ENCODE measurements at places on chromosomes 6 and 20. TPM values are rescaled to one million over a fixed set of nuclear protein-coding genes. Genes with fewer than 3 reads are reported as not detected.

DNA sequence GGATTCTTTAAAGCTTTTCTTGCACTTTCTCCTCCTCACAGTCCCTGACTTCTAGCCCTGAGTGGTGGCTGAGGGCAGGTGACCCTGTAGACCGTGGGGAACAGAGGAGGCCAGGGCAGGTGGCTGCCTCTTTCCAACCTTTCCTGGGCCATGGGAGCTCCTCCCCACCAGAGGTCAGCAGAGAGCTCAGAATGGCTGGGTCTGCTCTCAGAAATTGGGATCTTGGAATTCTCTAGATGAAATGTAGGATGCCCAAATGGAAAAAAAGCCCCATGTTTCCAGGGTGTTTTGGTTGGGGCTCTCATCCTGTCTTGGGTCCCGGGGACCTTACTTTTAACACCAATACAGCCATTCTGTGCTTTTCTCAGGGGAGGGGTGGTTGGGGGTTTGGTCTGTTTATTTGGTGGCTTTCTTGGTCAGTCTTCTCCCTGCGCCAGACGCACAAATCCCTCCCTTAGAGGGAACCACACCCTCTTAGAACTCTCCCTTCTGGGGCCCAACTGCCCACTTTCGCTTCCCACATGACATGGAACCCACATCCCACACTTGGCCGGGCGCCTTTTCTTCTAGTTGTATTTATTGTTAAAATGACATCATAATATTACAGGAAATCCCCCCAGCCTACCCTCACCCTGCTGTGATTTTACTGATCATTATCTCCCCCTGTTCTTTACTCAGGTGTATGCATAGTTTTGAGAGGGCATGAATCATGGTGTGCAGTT, 17.9 kb downstream of the GNAS start:
- H3K4me3 ChIP-seq = no peak overlapping the region
- no peaks in the 10 kb centered on the region for H3K27me3 ChIP-seq
- H3K36me3 ChIP-seq = no peaks in the 10 kb centered on the region
- H3K4me1 ChIP-seq = peaks cover 5% of the 10 kb centered on the region
- no peak for DNase-seq

DNA sequence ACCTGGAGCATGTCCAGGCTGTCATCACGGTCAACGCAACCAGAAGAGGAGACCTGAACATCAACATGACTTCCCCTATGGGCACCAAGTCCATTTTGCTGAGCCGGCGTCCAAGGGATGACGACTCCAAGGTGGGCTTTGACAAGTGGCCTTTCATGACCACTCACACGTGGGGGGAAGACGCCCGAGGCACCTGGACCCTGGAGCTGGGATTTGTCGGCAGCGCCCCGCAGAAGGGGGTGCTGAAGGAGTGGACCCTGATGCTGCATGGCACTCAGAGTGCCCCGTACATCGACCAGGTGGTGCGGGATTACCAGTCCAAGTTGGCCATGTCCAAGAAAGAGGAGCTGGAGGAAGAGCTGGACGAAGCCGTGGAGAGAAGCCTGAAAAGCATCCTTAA, 49.5 kb downstream of the BFSP1 start:
- no peaks in the 10 kb centered on the region for H3K27me3 ChIP-seq
- H3K27ac ChIP-seq = no peak overlapping the region
- no peaks in the 10 kb centered on the region for H3K36me3 ChIP-seq
- H3K4me3 ChIP-seq = no peak overlapping the region

- peak overlapping the region; percentile 10 for H3K27ac ChIP-seq
- H3K4me3 ChIP-seq = no peak overlapping the region
- H3K36me3 ChIP-seq = no peaks in the 10 kb centered on the region
Measured at GRCh38 chr6:16391451-16391912, 153.1 kb downstream of the GMPR start.

GRCh38 chr6:158506601-158507000, 53.3 kb upstream of the TMEM181 start:
- no peaks in the 10 kb centered on the region for H3K27me3 ChIP-seq
- no peak overlapping the region for H3K27ac ChIP-seq
- H3K4me1 ChIP-seq = no peaks in the 10 kb centered on the region
- H3K36me3 ChIP-seq = peaks cover 8% of the 10 kb centered on the region

DNA sequence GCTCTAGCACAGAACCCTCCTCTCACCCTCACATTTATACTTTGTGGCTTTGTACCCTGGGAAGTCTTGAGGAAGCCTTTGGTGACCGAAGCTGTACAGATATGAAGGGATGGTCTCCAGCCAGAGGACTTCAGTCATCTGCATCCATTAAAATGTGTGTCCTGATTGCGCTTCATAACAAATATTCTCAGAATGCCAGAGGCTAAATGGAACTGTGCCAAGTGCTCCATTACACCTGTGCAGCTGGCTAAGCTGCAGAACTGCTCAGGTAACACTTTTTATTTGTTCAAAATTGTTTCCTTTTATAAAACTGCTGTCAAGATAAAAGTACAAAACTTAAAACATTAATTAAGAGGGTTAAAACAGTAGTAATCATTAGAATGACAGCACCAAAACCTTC, 22.3 kb downstream of the TPBG start:
- no peaks in the 10 kb centered on the region for H3K4me1 ChIP-seq
- no peak overlapping the region for H3K4me3 ChIP-seq
- no peak for DNase-seq
- no peak overlapping the region for H3K27ac ChIP-seq
- H3K27me3 ChIP-seq = no peaks in the 10 kb centered on the region

Gene HCRTR2
- not detected for total RNA-seq

Gene VNN1
- 2.0 TPM for total RNA-seq
